ENCODE measurements at places on chromosomes 1 and 21. TPM values are rescaled to one million over a fixed set of nuclear protein-coding genes. Genes with fewer than 3 reads are reported as not detected.

- no peak overlapping the region for H3K4me3 ChIP-seq
- H3K27ac ChIP-seq = no peak overlapping the region
- H3K4me1 ChIP-seq = peaks cover 6% of the 10 kb centered on the region
Observed at GRCh38 chr1:202187041-202187671, 6.4 kb upstream of the LGR6 start.

- no peaks in the 10 kb centered on the region for H3K36me3 ChIP-seq
- H3K4me3 ChIP-seq = no peak overlapping the region
- no peaks in the 10 kb centered on the region for H3K27me3 ChIP-seq
- H3K27ac ChIP-seq = no peak overlapping the region
- DNase-seq = no peak
Observed at GRCh38 chr1:60035921-60036320, 37.6 kb downstream of the C1orf87 start.

GRCh38 chr1:228990906-228991569 is 255.8 kb downstream of the RHOU start:
- no peak for DNase-seq
- no peaks in the 10 kb centered on the region for H3K27me3 ChIP-seq
- no peak overlapping the region for H3K27ac ChIP-seq
- no peaks in the 10 kb centered on the region for H3K36me3 ChIP-seq

DNA sequence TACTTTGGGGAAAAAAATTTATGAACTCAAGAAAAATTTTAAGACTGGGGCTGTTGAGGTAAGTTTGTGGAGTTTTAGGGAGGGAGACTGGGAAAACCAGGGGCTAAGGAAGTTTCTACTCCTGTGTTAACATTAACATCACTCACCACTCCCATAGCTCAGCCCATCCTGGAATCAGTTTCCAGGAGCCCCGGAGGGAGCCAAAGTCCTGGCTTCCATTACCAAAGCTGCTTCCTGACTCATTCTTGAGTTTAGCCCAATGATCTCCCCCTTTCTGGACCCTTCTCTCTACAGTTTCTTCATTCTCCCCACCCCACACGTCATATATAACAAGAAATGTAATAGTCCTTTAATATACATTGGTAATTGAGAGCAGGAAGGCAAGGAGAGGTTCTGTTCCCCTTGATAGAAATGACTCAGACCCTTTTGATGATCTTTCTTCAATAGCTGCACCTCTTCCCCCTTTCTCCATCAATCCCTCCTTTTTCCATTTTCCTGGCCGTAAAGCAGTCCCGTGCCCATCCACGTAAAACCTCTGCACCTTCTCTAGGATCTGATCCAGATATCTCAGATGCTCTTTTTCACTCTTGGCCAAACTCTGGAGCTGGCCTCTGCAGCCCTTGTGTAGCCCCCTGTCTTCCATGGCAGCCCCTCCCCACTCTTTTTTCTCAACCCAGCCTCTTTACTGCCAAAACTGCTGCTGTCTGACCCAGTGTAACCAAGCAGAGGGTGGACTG is 4.6 kb upstream of the PIAS3 start:
- DNase-seq = no peak
- H3K36me3 ChIP-seq = no peaks in the 10 kb centered on the region
- H3K4me3 ChIP-seq = no peak overlapping the region
- no peaks in the 10 kb centered on the region for H3K4me1 ChIP-seq

RASSF5 gene
- 1.8 TPM for total RNA-seq
